ENCODE measurements at places on chromosomes 7 and 10. TPM values are rescaled to one million over a fixed set of nuclear protein-coding genes. Genes with fewer than 3 reads are reported as not detected.

- DNase-seq, result no peak
These were observed 22.4 kb downstream of the REEP3 start for GRCh38 chr10:63543576-63543962.

GRCh38 chr7:33050535-33051318, 11.8 kb downstream of the NT5C3A start:
- peak; percentile 23 for DNase-seq

GRCh38 chr10:133318494-133319127, 9.9 kb downstream of the ZNF511 start:
- peak; percentile 82 for DNase-seq

DNA sequence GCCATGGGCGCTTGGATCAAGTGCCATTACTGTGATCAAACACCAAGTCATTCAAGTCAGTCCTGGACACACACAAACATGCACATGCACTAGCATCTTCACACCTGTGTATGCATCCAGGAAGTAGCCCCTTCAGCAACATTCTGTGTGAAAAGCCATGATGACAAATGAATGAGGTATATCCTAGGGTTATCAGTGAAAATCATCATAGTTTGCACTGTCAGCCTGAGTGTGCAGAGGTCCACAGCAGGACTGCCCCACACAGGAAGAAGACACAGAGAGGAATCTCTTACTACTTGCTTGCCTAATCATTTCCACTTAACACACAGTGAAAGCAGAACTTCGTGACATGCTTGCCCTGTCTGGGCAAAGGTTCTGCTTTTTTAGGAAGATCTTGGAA, 184.0 kb upstream of the ADO start:
- no peak for DNase-seq

GSAP gene
- 5.0 TPM for total RNA-seq

All from activated T-cell treated with anti-CD3 and anti-CD28 coated beads, Interleukin-2, amount 50 U/mL, for 72 hours (primary cell).